ENCODE measurements at places on chromosomes 5 and 9. TPM values are rescaled to one million over a fixed set of nuclear protein-coding genes. Genes with fewer than 3 reads are reported as not detected.

DNA sequence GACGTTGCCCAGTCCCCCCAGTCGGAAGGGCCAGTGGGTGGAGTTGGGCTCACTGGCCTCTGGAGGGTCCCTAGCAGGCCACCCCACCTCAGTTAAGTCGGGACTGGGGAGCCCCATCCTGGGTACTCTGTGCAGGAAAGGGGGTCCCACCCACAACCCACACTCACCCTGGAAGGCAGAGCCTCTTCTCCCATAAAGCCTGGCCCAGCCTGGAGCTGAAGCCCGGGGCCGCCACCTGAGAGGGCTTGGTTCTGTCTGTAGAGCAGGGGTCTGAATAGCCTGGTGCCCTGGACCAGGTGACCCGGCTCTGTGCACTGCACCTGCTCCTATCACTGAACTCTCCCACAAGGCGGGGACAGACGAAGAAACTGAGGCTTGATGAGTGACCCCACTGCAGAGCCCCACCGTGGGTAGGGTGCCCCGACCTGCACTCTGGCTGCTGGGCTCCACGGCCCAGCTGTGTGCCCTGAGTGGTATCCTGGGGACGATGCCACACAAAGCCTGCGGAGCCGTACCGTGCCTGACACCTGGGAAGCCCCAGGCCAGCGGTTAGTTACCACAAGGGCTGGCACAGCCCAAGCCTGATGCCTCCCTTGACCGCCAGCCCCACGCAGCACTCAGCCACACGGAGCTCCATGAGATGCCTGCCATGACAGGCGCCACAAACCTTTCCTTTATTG is 7.3 kb downstream of the PTGES2 start:
- peak; percentile 82 for DNase-seq
- H3K27me3 ChIP-seq, result no peaks in the 10 kb centered on the region
- H3K27ac ChIP-seq, result no peak overlapping the region

DNA sequence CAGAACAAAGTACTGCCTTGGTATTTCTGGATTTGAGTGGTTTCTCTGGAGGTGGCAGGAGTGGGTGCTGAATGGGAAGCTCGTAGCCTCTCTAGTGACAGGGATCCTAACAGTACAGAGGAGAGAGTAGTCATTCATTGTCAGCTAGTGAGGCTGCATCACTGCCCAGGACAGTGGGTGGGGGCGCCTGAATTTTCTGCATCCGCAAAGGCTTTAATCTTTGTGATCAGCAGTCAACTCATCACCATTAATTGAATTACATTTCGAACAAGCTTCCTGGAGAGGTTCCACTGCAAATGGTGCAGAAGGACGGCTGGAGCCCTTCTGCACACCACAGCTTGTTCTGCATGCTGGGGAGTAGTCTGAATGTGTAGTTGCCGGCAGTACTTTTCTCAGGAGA is 77.5 kb downstream of the HSPA4 start:
- H3K4me1 ChIP-seq, result no peaks in the 10 kb centered on the region
- no peak for DNase-seq
- H3K36me3 ChIP-seq, result peaks cover 4% of the 10 kb centered on the region
- peaks cover 15% of the 10 kb centered on the region for H3K27me3 ChIP-seq
- H3K4me3 ChIP-seq, result no peak overlapping the region
- H3K27ac ChIP-seq, result no peak overlapping the region

DNA sequence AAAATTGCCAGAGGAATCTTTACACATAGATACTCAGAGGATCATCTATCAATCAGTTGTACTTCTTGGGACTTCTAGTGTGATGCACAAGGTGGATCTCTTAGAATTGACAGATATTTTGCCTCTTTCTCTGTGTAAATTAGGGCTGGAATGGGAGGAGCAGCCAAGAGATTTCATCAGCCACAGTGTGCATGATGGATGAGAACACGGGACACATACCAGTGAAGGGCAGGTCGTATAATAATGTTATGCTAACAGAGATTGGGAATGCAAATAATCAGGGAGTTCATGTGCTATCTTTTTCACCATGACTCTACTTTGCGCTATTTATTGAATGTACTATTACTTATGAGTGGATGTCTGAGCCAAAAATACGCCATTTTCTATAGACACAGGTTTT is 43.3 kb upstream of the ISOC1 start:
- H3K27me3 ChIP-seq, result peaks cover 3% of the 10 kb centered on the region
- H3K36me3 ChIP-seq, result no peaks in the 10 kb centered on the region
- H3K4me1 ChIP-seq, result peaks cover 2% of the 10 kb centered on the region
- H3K4me3 ChIP-seq, result no peak overlapping the region
- H3K27ac ChIP-seq, result no peak overlapping the region

DNA sequence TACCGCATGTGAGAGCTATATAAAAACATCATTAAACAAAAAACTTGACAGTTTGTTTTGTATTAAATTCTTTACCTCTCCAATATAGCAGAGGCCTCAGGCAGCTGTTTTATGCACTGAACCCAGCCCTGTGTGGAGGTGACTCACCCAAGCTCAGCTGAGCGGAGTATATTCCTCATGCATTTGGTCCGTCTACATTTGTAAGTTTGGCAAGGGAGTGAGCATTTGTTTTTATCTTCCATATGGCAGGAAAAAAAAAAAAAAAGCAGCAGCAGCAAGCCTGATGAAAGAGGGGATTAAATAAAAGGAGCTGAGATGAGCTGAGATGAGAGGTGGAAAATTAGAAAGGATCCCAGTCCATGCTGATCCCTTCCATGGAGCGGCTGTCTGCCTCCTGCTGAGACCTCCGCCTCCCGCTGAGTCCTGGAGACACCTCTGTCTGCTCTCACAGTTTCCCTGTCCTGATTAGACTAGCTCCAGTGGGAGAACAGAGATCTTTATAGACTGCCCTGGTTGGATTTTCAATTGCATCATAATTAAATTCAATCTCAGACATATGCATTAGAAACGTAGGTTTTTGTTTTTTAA is 112.0 kb upstream of the CTNND2 start:
- DNase-seq, result no peak
- H3K27ac ChIP-seq, result no peak overlapping the region
- H3K27me3 ChIP-seq, result peaks cover 8% of the 10 kb centered on the region
- H3K36me3 ChIP-seq, result no peaks in the 10 kb centered on the region

GRCh38 chr9:76827296-76828080 is 63.2 kb downstream of the PCA3 start:
- H3K27ac ChIP-seq, result no peak overlapping the region
- peaks cover 3% of the 10 kb centered on the region for H3K4me1 ChIP-seq
- no peak overlapping the region for H3K4me3 ChIP-seq

GRCh38 chr5:173232499-173233346 is 2.3 kb downstream of the NKX2-5 start:
- H3K36me3 ChIP-seq, result peaks cover 7% of the 10 kb centered on the region
- no peak for DNase-seq
- peaks cover 31% of the 10 kb centered on the region for H3K4me1 ChIP-seq
- peak overlapping the region; percentile 88 for H3K27ac ChIP-seq
- H3K27me3 ChIP-seq, result peaks cover 24% of the 10 kb centered on the region

DNA sequence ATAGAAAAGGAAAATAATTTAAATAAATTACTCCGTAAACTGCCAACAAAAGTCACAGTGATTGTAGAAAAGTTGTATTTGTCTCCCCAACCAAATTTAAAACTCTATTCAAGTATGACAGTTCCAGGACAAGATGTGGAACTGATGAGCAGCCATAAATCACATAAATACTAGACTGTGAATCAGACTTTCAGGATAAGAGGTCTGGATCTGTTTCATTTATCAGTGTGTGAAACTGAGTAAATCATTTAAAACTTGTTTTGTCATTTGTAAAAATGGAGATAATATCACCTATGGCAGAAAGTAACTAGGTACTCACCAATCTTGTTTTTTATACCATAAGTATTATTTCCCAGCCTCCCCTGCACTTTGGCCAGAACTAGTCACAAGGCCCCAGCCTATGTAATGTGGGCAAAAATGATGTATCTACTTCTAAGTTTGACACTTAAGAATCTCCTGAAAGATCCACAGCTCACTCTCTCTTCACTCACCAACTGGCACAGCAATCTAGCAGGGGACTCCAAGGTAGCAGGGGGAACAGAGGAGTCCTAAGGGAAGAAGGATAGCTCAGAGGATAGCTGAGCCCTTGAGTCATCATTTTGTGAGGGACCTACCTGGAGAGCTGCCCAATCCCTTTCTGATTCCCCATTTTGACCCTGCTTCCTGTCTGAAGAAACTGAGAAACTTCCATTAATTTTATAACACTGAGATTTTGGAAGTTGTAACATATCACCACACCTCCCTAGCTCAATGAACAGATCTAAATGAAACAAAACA is 31.6 kb downstream of the TMEM161B start:
- H3K36me3 ChIP-seq, result peaks cover 7% of the 10 kb centered on the region
- H3K27me3 ChIP-seq, result no peaks in the 10 kb centered on the region
- H3K27ac ChIP-seq, result no peak overlapping the region

DNA sequence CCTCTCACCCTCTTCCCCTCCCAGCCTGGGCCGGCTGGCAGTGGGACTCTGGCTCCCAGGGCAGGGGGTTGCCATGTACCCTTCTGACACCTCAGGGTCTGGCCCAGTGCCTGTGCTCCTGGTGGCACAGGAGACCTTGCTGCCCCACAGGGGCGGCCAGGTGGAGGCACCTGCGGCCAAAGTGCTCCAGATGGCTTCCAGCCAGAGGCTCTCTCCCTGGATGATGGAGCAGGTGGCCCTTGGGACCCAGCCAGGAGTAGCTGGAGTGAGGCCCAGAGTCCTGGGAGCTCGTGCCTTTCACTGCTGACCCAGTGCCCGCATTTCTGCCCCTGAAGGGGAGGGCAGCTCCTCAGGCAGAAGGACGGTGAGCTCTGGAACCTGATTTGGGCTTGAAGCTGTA is 87.3 kb downstream of the NTNG2 start:
- peaks cover 2% of the 10 kb centered on the region for H3K27me3 ChIP-seq
- no peak overlapping the region for H3K27ac ChIP-seq

- peaks cover 22% of the 10 kb centered on the region for H3K4me1 ChIP-seq
- DNase-seq, result no peak
- no peak overlapping the region for H3K27ac ChIP-seq
- H3K4me3 ChIP-seq, result no peak overlapping the region
Observed at GRCh38 chr5:159978358-159978757, 30.6 kb upstream of the TTC1 start.

DNA sequence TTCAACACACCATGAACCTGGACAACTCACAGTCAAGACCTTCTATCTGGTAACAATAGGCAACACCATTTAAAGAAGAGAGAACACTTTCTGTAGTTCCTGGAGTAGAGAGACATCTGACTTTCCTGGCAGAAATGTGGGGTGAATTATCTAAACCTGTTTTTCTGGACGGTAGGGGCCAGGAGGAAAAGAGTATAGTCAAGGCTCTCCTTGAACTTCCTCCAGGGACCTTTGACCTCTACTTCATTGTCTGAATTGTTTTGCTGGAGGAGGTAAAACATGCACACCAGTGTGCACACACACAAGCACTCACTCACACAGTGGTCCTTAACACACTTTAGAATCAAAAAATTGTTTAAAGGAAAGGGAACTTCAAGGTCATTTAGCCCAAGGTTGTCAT is 13.2 kb downstream of the S100Z start:
- H3K27me3 ChIP-seq, result no peaks in the 10 kb centered on the region
- no peak overlapping the region for H3K27ac ChIP-seq
- H3K36me3 ChIP-seq, result no peaks in the 10 kb centered on the region
- peaks cover 6% of the 10 kb centered on the region for H3K4me1 ChIP-seq
- no peak overlapping the region for H3K4me3 ChIP-seq

GRCh38 chr9:93133681-93134014 is 403 bp downstream of the NINJ1 start:
- peak; percentile 89 for DNase-seq
- no peaks in the 10 kb centered on the region for H3K36me3 ChIP-seq
- no peaks in the 10 kb centered on the region for H3K27me3 ChIP-seq
- peak overlapping the region; percentile 93 for H3K27ac ChIP-seq
- peak overlapping the region; percentile 86 for H3K4me3 ChIP-seq

GRCh38 chr9:128243215-128244018 is 32.4 kb downstream of the GOLGA2 start:
- peaks cover 11% of the 10 kb centered on the region for H3K36me3 ChIP-seq
- peaks cover 29% of the 10 kb centered on the region for H3K4me1 ChIP-seq
- peak overlapping the region; percentile 69 for H3K27ac ChIP-seq
- no peaks in the 10 kb centered on the region for H3K27me3 ChIP-seq

The SAXO1 gene
- not detected for total RNA-seq

The GRM6 gene
- not detected for total RNA-seq

The PCAT7 gene
- total RNA-seq, result 10.2 TPM

The IL3 gene
- total RNA-seq, result not detected

The RPP25L gene
- total RNA-seq, result 11.0 TPM

The ADAM19 gene
- 125 TPM for total RNA-seq

The GABRA6 gene
- total RNA-seq, result not detected

The ACTBL2 gene
- total RNA-seq, result 0.10 TPM

The BTNL8 gene
- not detected for total RNA-seq

The SHC3 gene
- 0.64 TPM for total RNA-seq

The RANBP3L gene
- 1.2 TPM for total RNA-seq
